ENCODE measurements at places on chromosomes 1 and 21.

DNA sequence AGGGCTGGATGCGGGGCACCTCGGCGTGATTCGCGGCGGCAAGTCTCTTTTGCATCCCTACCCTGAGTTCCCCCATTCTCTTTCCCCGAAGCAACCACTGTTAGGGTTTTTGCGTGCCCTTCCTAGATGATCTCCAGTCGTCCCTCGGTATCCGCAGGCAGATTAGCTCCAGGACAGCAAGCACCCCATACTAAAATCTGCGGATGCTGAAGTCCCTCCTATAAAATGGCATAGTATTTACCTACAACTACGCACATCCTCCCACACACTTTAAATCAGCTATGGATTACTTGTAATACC is 22.8 kb upstream of the CFAP126 start:
- DNase-seq, result no peak

DNA sequence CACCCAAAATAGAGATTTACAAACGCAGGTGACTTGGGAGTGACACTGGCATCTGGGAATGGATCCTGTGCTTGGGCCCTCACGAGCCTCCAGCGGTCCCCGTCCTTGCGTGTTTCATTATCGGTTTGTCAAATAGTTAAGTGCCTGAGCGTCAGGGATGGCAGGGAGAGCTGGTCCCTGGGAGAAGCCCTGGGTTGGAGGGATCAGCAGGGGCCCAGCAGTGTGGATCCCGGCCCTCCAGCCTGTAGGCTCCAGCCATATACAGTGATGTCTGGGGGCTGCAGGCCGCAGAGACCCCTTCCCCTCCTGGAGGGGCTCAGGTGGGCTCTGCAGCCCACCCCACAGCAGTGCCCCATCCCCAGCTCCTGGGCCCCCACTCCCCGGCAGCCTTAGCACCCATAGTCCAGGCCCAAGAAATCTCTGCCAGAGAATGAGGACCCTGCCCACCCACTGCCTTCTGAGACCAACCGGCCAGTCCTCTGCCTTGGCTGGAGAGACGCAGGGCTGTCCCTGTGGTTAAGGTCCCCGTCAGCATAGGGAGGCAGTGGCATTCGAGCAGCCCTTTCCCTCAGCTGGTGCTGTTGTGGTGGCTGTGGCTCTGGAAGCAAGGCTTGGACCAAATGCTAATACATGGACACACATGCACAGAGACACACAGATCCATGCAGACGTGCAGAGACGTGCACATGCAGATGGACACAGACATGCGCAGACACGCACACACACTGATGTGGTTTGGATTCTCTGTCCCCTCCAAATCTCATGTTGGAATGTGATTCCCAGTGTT is 2.4 kb upstream of the SLC19A1 start:
- no peak for DNase-seq

GRCh38 chr1:95133687-95134086 is 16.5 kb downstream of the TLCD4 start:
- DNase-seq, result no peak

GRCh38 chr1:59915516-59915915 is 11.1 kb downstream of the CYP2J2 start:
- no peak for DNase-seq

DNA sequence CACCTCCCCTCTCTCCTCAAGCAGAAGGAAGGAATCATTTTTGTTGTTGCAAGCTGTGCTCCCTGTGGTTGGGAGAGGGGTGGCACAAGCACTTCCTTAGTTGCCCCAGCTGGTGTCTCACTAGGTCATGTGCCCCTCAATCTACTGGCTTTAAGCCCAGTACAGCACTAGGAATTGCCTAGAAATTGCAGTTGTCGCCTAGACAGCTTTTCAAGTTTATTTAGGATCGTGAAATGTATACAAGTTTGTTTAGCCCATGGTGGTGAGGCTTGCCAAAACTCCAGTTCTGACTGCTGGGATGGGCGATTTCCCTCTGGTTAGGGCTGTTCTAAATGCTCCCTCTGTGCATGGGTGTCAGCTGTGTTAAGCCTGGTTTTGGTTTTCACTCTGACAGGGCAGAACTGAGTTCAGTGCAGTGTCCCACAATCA is 126.8 kb upstream of the ZNF644 start:
- no peak for DNase-seq

DNA sequence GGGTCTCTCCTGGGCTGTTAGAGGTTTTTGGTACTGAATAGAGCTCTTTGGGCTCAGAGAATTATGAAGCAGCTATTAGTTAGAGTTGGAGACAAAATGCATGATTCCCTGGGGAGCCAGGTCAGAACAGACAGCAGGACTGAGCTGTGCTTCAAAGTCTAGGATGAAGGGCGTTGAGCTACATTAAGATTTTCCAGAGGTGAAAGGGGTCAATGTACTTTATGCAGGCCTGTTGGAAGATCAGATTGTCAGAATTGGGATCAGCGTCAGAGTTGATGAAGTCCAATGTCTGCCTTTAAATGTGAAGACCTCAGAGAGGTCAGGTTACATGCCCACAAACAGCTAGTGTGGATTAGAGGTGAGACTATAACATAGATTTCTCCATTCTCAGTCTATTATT is 53.8 kb downstream of the RGS5 start:
- DNase-seq, result no peak

- DNase-seq, result no peak
Measured at GRCh38 chr21:17139696-17140095, 373.1 kb upstream of the CXADR start.

DNA sequence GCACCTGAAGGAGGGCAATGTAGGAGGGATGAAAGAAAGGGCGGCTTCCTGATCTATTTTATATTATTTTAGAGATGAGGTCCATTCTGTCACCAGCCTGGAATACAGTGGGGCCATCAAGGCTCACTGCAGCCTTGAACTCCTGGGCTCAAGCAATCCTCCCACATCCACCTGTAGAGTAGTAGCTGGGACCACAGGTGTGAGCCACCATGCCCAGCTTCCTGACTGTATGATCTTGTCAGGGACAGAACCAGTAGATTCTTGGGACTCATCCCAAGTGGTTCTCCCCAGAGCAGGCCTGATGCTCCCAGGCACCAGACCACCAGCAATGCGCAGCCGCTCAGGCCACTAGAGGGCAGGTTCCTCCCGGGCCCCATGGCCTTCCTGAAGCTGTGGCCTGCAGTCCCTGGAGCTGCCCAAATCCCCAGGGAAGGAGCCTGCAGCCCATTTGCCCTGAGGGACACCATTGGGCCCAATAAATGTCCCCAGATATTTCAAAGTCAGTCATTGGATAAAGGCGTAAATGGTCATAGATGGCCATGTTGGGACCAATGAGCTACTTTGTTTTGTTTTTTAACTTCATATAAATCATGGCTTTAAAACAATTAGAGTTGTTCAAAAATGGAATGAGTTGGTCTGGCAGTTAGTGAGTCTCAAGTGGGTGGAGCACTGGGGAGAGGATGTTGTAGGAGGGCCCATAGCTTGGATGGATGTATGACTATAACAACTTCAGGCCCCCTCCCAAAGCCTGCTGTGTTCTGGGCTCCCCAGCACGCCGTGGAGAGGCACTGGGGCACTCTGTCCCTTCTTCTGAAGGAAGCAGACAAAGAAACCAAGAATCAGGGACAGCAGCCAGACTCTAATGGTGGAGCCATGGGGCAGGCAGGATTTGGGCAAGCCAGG is 44.7 kb upstream of the GOLT1A start:
- no peak for DNase-seq

- DNase-seq, result no peak
Measured at GRCh38 chr1:205703072-205703471, 22.8 kb upstream of the SLC45A3 start.

DNA sequence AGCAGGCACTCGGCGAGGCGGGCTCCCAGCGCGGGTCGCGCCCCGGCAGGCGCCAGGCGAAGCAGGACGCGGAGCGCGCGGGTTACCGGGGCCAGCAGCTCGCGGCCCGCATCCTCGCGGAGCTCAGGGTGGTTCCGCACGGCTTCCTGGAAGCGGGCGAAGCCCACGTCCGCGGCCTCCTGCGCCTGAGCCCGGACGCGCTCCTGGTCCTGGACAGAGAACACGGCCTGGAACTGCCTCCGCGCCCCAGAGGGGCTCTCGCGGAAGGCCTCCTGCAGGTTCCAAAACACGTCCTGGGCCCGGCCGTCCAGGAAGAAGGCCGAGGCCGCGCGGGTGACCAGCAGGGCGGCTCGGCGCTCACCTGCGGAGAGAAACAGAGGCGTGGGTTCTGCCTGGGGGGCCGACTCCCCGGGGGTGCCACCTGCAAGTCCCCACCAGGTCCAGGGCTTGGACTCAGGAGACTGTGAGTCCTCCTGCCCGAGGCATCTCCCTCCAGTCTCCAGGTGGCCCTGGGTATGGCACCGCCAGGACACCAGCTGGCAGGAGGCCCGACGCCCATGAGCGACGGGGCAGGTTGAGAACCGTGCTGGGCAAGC is 11.4 kb downstream of the TTC34 start:
- DNase-seq, result no peak

DNA sequence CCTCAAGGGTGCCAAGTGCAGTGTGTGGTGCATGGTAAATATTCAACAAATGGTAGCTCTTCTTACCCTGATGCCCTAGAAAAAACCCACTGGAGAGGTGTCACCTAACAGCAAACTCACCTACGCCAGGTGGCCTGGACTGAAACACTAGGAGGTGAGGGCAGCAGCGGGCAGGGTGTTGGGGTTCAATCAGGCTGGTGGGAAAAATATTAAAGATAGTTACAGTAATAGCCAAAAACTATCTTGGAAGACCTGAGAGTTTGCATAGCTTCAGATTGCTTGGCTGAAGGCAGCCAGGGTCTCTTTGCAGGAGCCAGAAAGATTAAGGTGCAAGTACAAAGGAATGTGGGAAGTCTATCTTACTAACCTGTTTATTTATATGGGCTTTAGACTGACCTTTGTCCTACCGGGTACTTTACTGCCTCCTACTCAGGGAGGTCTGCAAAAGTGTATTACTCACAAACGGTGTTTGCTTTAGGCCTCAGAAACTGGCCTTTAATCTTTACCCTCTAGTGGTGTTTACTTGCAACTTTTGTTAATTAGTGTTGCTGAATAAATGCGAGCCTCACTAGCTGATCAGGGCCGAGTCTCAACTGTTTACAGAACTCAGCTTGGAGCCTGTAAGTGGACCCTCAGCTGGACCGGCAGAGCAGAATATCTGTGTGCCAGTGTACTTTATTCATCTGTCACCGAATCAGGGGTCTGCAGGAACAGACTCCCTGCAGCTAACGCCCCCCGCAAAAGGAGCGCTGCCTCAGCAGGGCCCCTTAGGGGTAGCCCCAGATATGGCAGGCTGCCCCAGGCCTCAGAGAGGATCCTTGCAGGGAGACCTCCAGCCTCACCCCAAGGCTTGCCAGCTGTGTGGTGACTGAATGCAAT is 63.9 kb downstream of the SYF2 start:
- DNase-seq, result no peak

DNA sequence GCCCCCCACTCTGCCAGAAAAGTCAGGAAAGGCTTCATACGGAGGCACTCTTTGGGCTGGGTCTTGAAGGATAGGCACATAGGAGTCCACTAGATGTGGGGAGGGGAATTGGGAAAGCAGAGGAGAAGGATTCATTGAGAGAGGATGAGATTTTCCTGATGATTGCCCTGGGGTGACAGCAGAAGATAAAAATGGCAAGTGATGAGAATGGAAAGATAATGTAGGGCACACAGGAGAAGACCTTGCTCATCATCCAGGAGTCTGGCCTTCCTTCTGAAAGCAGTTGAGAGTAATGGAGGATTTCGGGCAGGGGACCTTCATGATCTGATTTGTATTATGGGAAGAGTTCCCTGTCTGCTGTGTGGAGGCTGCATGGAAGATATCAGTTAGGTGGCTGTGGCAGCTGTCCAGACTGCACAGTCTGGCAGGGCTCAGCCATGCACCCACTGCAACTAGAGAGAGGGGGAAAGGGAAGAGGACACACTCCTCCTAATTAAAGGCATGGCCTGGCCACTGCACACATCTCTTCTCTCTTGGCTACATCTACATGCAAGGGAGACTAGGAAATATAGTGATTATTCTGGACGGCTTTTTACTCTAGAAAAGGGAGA is 9.6 kb upstream of the FABP3 start:
- no peak for DNase-seq

DNA sequence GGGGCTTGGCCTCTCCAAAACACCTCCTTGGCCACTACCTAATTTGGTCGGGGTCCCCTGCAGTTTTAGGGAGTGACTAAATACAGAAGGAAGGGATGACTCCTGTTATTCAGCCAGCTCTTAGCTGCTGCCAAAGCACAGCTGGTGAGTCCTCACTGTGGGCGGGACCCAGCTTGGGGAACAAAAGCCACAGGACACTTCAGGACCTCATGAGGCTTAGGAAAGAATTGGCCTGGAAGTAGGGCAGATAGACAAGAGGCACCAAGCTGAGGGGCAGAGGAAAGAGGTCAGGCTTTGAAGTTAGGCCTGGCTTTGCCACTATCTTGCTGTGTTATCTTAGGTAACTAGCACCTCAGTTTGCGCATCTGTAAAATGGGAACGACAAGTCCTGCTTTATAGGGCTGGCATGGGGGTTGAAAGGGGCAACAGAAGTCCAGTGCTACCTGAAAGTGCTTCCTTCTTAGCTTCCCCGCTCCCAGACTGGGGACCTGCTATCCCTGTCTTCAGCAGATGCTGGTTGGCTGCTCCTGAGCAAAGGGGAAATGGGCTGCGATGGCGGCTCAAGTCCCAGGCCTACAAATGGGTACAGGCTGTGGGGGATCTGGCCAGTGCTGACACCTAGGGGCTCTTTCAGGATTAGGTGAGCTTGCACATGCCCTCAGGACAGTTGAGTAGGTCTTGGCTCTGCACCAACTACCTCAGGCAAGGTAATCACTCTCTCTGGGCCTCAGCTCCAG is 15.7 kb downstream of the IFI6 start:
- DNase-seq, result no peak

DNA sequence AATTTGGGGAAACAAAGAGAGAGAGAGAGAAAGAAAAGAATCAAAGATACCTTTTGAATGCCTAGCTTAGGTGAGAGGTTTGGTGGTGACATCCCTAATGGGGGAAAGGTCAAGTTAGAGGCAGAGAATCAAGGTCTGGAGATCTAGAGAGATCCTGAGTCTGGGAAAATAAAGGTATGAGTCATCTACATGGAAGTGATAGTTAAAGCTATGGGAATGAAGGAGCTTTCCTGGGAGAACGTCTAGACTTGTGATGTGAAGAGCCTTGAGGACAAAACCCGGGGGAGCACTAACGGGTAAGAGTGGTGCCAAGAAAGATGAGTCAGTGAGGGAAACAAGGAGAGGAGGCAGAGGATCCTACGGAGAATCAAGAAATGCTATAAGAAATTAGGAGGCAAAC is 110.8 kb upstream of the RUNX1 start:
- no peak for DNase-seq

GRCh38 chr1:11828511-11828910 is 19.1 kb downstream of the NPPA start:
- no peak for DNase-seq

DNA sequence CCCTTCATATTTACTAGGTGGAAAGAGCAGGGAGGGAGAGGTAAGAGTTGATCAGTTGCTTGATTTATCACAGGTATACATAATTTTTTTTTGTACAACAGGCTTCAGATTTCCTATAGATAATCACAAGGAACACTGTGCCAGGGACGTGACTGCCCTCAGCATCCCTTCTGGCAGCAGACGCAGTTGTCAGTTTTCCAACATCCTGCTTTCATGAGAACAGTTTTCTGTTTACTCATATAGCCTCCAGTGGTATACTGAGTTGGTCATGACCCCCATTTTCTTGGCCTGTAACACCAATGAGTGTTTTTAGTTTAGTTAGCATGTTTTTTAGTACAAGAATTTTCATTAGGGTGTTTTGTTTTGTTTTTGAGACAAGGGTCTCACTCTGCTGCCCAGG is 37.9 kb upstream of the PTPRF start:
- no peak for DNase-seq
